ENCODE measurements at places on chromosomes 4 and X.

DNA sequence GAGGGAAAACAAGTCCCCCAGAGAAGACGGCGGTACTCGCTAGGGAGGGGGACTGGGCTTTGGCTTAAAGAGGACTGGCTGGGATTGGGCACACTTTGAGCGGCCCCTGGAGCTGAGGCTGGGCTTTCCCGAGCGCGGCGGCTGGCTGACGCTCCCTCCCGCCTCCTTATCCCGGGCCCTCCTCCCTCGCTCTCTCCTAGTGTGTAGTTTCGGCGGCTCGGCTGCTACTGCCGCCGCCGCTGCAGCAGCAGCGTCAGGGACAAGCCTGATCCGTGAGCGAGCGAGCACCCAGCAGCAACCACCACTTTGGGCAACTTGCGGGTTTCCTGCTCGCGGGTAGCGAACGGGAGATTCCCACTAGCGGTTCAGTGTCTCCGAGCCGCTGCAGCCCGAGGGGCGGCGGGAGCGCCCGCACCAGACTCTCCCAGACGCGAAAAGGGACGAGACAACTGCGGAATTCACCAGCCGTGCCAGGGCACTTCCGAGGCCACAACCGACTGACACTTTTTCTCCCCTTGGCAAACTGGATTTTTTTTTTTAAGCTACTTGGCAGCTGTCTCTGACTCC is 632 bp upstream of the PCDH7 start:
- DNase-seq = peak; percentile 77

DNA sequence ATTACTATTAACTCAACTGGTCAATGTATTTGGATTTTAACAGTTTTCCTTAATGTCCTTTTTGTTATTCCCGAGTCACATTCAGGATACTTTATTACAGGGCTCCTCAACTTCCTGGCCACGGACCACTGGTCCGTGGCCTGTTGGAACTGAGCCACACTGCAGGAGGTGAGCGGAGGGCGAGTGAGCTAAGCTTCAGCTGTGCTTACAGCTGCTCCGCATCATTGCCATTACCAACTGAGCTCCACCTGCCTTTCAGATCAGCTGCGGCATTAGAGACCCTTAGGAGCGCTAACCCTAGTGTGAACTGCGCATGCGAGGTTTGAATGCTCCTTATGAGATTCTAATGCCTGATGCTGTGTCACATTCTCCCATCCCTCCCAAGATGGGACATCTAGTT is 591.7 kb downstream of the CCSER1 start:
- DNase-seq = no peak

GRCh38 chr4:83112678-83113428 is 1.7 kb downstream of the PLAC8 start:
- no peak for DNase-seq

- DNase-seq = no peak
Measured at GRCh38 chr4:73989928-73990327, 1.9 kb upstream of the PPBP start.

GRCh38 chrX:21438792-21439191 is 64.6 kb downstream of the CNKSR2 start:
- DNase-seq = no peak

DNA sequence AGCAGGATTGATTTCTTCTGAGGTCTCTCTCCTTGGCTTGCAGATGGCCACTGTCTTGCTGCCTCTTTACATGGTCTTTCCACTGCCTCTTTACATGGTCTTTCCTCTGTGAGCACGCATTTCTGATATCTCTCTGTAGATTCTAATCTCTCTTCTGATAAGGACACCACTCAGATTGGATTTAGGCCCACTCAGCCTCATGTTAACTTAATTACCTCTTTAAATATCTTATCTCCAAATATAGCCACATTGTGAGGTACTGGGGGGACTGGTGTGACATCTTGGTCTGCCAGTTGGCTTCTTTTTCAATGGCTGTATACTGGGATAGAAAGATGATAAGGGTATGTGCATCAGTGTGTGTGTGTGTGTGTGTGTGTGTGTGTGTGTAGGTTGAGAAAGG is 153.7 kb downstream of the AWAT2 start:
- DNase-seq = no peak

GRCh38 chr4:4780729-4781244 is 78.7 kb upstream of the MSX1 start:
- peak; percentile 20 for DNase-seq

DNA sequence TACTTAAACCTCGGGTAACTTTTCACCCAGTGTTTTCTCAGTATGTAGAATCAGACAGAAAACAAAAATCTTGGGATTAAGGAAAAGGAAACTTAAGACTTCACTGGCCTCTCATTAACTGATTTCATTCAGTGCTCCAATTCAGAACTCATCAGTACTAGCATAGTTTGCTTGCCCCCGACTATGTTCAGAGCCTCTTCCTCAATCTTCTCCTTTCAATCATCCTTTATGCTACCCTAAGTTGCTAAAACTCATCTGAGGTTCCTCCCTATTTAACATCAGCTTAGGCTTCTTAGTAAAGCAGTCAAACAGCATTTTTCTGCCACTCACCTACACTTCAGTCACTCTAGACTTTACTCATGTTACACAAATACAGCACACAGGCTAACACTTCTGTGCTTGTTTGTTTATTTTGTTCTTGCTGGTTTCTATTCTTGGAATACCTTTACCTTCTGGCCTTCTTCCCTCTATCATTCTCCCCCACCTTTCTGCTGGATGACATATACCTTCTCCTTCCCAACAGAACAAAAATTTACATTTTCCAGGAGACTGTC is 163.0 kb upstream of the TLL1 start:
- no peak for DNase-seq

DNA sequence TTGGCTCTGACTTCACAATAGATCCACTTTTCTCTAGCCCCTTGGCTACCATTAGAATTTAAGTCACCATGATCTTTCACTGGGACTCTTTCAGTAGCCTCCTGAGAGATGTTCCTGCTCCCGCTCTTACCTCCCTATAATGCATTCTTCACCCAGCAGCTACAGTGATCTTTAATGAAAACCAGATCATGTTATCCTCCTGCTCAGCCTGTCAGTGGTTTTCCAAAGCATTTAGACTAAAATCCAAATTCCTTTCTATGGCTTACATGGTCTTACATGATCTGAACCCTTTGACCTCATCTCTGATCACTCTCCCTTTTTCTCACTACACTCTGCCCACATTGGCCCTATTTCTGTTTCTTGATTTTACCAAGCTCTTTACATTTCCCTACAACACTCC is 18.3 kb upstream of the RPS6KA3 start:
- no peak for DNase-seq

GRCh38 chrX:132615391-132616131 is 126.7 kb upstream of the MBNL3 start:
- no peak for DNase-seq

GRCh38 chr4:140331876-140332275 is 41.6 kb upstream of the SCOC start:
- DNase-seq = no peak

GRCh38 chr4:187586892-187587291 is 408.7 kb upstream of the ZFP42 start:
- DNase-seq = no peak

GRCh38 chrX:17464194-17464593 is 89.2 kb downstream of the NHS start:
- DNase-seq = no peak

DNA sequence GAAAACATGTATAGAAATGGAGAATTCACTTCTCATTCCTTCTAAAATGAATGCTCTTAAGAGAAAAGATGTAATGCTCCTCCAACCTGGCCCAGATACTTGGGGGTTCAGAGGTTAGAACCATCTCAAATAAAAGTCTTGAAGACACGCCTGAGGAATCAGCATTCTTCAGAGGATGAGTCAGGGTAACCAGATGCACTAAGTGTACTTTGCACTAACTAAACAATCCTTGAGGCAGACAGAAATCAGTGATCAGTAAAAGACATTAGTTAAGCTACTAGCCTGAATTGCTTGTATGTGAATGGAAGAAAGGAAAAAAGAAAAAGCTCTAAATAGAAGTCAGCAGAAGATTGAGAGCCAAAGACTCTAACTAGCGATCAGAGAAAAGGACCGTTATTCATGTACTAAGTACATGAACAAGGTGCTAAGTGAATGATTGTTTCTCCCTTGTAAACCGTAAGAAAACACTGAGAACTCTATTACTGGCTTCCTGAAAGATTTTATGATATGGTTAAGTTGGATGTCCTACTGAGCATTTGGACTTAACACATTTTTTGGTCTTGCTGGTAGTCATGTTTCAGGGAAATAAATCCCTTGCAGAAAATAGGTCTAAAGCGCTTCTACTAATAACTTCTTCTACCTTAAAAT is 738.3 kb downstream of the STPG2 start:
- DNase-seq = no peak

GRCh38 chr4:112348488-112349158 is 51.5 kb downstream of the ALPK1 start:
- DNase-seq = peak; percentile 85

DNA sequence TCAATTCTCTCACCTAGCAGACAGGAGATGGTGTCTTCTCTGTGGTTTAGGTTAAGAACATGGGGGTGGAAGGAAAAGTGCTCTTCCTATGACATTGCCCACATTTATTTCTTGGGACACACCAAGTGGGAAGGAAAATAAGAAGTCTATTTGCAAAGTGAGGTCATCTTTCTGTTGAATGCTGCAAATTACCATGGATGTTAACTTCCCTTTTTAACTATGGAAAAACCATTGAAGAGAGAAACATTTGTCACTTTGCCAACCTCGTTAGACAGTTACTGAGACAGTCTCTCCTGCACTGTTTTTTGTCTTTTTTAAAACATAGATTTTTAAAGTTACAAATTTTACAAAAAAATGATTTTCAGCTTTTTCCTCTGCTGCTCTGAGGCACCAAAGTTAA is 72.8 kb upstream of the BEND4 start:
- no peak for DNase-seq

- no peak for DNase-seq
Measured at GRCh38 chrX:111520506-111520905, 9.1 kb downstream of the SERTM2 start.

GRCh38 chr4:74023709-74024108 is 14.8 kb downstream of the CXCL3 start:
- no peak for DNase-seq

DNA sequence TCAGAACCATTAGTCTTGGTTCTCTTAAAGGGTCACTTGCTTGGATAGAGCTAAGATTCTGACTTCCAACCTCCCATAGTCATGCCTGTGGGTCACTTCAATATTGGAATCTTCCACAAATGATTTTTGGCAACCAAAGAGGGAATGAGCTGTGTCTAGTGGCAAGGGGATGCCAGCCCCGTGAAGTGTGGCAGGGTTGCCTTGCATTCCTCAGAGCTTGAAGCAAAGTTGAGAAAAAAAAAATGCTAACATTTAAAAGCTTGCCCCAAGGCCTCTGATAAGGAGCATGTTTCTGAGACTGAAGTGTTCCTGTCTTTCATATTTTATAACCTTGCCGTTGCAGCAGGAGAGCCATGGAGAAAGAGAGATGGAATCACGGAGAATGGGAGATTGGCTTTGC is 120.2 kb downstream of the PAPSS1 start:
- no peak for DNase-seq

GRCh38 chr4:710116-710515 is 4.5 kb downstream of the PCGF3 start:
- DNase-seq = no peak

- DNase-seq = no peak
Measured at GRCh38 chrX:131739823-131740222, 195.9 kb downstream of the OR13H1 start.

DNA sequence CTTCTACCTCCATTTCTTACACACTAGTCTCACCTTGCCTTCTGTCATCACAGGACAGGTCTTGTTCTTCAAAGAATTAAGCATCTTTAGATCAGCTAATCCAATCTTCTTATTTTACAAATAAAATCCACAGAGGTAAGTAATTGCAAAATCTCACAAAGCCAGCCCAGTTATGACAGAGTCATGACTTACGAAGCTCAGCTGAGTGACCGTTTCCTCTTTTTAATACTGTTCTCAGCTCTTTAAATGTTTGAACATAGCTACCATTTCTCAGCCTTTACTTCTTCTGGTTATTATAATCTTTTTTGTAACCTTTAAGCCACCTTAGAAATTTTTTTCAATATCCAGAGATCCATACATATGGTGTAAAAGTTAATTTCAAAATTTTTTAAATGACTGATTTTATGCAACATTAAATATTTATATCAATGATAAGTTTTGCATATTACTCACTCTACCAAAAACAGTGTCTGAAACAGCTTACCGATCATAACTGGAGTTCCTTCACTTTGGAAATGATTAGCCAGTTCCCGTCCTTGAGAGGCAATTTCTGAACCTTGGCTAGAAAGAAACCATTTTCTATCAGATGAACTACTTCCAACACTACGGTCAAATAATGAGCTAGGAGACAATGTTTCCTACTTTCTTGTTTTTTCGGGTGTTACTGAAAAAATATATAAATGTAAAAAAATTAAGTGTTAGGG is 8.8 kb downstream of the ANKRD37 start:
- no peak for DNase-seq

GRCh38 chrX:71458866-71459265 is 74.0 kb upstream of the OGT start:
- no peak for DNase-seq

DNA sequence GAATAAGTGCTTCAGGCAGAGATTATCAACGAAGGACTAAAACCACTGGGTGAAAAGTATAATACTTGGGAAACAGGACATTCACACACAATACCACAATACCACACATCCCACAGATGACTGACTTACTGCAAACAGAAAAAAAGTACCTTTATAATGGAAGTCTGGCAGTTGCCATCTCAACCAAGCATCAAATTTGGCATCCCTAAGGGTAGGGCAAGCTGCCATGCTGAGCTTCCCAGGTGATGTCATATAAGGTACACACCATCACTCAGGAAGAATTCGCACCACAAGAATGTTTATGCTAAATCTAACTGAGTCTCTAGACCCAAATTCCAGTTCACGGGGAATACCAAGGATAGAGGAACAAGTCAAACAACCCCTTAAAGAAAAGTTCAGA is 9.1 kb downstream of the QDPR start:
- DNase-seq = no peak

- DNase-seq = no peak
Measured at GRCh38 chr4:2062168-2062807, 3.2 kb downstream of the NAT8L start.

Data from cardiac septum (tissue), 1 donor.